ENCODE measurements at places on chromosomes 13 and 19. TPM values are rescaled to one million over a fixed set of nuclear protein-coding genes. Genes with fewer than 3 reads are reported as not detected.

RGL3 gene
- 0.28 TPM for total RNA-seq

GRCh38 chr13:56909896-56910600 is 230.7 kb upstream of the PRR20A start:
- no peaks in the 10 kb centered on the region for H3K36me3 ChIP-seq
- H3K4me1 ChIP-seq = no peaks in the 10 kb centered on the region
- no peak overlapping the region for H3K4me3 ChIP-seq
- no peaks in the 10 kb centered on the region for H3K27me3 ChIP-seq
- no peak for DNase-seq
- no peak overlapping the region for H3K27ac ChIP-seq

DNA sequence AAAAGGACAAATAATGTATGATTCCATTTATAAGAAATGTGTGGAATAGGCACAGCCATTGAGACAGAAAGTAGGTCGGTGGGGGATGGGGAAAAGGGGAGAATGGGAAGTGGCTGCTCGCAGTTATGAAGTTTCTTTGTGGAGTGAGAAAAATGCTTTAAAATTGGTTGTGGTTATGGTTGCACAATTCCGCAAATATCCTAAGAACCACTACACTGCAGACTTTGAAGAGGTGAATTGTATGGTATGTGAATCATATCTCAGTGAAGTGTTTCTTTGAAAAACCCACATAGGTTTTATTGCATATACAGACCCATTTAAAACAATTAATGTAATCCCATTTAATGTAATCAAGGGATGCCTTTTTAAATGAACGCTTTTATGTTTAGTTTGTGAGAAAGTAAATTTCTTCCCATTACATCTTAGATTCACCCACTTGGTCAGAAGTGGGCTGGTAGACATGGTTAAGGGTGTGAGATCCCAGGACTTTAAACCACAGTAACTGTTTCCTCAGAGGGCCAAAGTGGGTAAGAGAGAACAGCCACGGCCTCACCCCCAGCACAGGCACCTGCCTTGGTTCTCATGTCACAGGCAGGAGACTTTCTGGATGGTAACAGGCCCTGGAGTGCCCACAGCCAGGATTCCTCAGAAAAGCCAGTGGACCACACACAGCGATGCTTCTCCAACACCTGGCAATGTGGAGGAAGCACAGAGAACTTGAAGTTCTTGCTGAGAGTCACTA is 119.3 kb upstream of the GJB6 start:
- no peak overlapping the region for H3K4me3 ChIP-seq
- no peaks in the 10 kb centered on the region for H3K36me3 ChIP-seq
- H3K4me1 ChIP-seq = no peaks in the 10 kb centered on the region
- no peak overlapping the region for H3K27ac ChIP-seq

DNA sequence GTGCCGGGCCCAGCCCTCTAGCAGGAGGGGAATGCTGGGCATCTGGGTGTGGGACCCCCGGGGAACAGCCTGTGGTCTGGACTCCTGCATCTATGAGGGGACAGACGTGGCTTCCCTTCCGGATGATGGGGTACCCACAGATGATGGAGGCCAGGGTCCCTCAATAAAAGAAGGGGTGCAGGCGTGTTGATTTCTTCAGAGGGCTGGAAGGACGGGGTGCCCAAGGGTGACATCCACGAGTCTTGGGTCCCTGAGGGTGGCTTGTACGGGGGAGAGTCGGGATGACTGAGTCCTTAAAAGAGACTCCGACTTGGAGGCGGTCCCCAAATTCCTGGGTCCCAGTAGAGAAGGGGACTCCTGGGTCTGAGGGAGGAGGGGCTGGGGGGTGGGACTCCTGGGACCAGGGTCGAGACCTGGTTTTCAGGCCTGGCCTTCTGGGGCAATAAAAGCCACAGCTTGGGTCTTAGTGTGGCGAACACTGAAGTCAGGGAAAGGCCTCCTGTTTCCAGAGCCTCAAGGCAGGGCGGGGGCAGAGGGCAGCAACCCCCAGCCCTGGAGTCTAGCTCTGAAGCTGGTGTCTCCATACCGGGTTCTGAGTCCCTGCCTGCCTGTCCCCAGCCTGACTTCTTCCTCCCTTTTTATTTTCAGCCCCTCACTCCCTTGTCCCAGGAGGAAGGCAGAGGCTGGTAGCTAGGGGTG is 459 bp upstream of the GRIN2D start:
- H3K27ac ChIP-seq = peak overlapping the region; percentile 68
- no peaks in the 10 kb centered on the region for H3K27me3 ChIP-seq
- DNase-seq = no peak
- H3K4me1 ChIP-seq = peaks cover 56% of the 10 kb centered on the region
- peaks cover 13% of the 10 kb centered on the region for H3K36me3 ChIP-seq

DNA sequence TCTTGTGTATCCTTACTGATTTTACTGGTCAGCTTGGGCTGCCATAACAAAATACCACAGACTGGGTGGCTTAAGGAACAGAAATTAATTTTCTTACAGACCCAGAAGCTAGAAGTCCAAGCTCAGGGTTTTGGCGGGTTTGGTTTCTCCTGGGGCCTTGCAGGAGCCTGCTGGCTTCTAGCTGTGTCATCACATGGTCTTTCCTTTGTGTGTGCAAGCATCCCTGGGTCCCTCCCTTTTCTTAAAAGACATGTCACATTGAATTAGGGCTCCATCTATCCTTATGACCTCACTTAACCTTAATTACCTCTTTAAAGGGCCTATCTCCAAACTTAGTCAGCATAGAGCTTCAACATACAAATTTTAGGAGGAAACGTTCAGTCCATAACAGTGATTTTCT is 23.4 kb downstream of the UBAC2 start:
- no peak overlapping the region for H3K27ac ChIP-seq
- peaks cover 4% of the 10 kb centered on the region for H3K4me1 ChIP-seq
- no peak for DNase-seq
- no peaks in the 10 kb centered on the region for H3K36me3 ChIP-seq
- no peak overlapping the region for H3K4me3 ChIP-seq
- H3K27me3 ChIP-seq = no peaks in the 10 kb centered on the region

DNA sequence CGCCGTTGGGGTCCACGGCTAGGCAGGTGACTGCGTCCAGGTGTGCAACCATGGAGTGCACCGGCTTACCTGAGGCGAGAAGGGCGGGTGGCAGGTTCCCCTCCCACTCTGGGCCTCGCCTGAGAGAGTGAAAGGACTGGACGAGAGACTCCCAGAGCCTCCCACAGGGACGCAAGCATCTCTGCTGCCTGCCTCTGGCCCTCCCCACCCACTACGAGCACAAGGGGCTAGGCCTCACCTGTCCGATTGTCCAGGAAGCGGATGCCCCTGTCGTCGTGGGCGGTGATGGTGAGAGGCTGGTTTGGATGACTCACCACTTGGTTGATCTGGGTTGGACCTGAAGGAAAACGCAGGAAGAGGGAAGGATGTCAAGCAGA is 5.1 kb upstream of the PRKD2 start:
- H3K4me3 ChIP-seq = no peak overlapping the region
- no peak overlapping the region for H3K27ac ChIP-seq
- peaks cover 5% of the 10 kb centered on the region for H3K4me1 ChIP-seq
- H3K36me3 ChIP-seq = peaks cover 62% of the 10 kb centered on the region
- H3K27me3 ChIP-seq = no peaks in the 10 kb centered on the region

ZNF132 gene
- total RNA-seq = 9.1 TPM

DNA sequence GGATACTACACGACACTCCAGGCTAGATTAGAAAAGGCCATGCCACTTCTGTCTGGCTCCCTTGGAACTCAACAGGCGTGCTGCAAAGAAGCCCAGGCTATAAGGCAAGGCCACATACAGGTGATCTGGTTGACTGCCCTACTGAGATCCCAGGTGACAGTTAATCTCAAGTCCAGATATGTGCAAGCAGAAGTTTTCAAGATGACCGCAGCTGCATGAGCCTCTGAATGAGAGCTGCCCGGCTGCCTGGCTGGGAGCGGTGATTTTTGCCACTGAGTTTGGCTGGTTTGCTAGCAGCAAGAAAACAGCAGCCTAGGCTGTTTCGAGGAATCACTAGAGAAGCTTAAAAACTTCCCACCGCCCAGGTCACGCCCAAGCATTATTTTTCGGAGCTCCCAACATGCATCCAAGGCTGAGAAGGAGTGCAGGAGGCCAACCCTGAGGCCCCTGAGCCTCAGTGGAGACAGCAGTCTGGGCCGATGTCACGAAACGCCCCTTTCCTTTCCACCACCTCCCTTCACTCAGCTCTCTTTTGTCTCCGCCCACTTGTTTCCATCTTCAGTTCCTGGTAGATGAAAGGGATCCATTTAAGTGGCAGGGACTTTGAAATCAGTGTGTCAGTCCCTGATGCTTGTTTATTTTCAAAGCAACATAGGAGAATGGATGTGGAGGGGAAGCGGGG is 14.0 kb upstream of the URI1 start:
- H3K36me3 ChIP-seq = no peaks in the 10 kb centered on the region
- H3K4me3 ChIP-seq = no peak overlapping the region
- no peak for DNase-seq
- H3K27ac ChIP-seq = no peak overlapping the region
- no peaks in the 10 kb centered on the region for H3K27me3 ChIP-seq

BCL3 gene
- 6.6 TPM for total RNA-seq

DNA sequence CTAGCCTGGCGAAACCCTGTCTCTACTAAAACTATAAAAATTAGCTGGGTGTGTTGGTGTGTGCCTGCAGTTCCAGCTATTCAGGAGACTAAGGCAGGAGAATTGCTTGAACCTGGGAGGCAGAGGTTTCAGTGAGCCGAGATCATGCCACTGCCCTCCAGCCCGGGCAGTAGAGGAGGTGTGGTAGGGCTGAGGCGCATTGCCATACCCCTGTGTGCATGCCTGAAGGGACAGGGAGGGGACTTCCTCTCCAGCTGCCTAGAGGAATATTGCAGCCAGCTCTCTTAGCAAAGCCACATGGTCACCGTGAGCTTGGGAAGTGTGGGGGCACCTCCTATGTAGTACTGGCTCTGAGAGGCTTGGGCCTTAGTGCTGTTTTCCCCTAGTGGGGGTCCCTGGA is 29.2 kb upstream of the PEPD start:
- no peaks in the 10 kb centered on the region for H3K36me3 ChIP-seq
- no peak overlapping the region for H3K4me3 ChIP-seq
- no peak overlapping the region for H3K27ac ChIP-seq
- no peaks in the 10 kb centered on the region for H3K4me1 ChIP-seq

Data from A673 (cell line).